Activated CD4-positive, alpha-beta T cell treated with anti-CD3 and anti-CD28 coated beads, Interleukin-2, amount 50 U/mL, for 48 hours (primary cell): ENCODE measurements at places on chromosomes 2 and 18.

DNA sequence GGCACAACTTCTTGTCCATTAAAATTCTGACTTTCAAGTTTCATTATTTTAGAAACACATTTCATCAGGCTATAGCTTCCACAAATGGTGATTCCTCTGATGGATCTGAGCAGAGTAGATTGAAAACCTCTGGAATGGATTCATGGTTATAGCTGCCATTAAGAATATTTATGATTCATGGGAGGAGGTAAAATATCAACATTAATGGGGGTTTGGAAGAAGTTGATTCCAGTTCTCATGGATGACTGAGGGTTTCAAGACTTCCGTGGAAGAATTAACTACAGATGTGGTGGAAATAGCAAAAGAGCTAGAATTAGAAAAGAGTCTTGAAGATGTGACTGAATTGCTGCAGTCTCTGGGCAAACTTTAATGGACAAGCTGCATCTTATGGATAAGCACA is 797.4 kb downstream of the SUCLG1 start:
- DNase-seq = no peak

GRCh38 chr2:1484131-1484884 is 71.0 kb downstream of the TPO start:
- no peak for DNase-seq

GRCh38 chr2:127082974-127083373 is 24.0 kb downstream of the BIN1 start:
- DNase-seq = no peak

DNA sequence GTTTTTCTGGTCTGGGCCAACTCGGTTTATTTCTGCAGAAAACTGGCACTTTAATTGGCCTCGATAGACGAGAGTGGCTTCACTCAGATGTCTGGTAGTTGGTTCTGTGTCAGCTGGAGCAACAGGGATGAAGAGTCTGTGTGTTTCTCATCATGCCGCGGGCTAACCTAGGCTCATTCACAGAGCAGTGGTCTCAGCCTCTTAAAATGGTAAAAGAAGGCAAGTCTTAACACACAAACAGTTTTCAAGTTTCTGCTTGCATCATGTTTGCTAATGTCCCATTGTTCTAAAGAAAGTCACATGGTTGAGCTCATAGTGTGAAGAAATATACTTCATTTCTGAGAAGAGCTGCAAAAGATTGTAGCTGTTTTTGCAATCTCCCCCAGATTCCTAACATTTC is 37.5 kb upstream of the ANXA4 start:
- DNase-seq = no peak

- no peak for DNase-seq
These were observed 316.5 kb downstream of the CCDC178 start for GRCh38 chr18:33123862-33124518.

GRCh38 chr18:48733643-48734253 is 194.9 kb downstream of the CTIF start:
- no peak for DNase-seq

- no peak for DNase-seq
These were observed 378.2 kb downstream of the OSR1 start for GRCh38 chr2:18980104-18980785.

DNA sequence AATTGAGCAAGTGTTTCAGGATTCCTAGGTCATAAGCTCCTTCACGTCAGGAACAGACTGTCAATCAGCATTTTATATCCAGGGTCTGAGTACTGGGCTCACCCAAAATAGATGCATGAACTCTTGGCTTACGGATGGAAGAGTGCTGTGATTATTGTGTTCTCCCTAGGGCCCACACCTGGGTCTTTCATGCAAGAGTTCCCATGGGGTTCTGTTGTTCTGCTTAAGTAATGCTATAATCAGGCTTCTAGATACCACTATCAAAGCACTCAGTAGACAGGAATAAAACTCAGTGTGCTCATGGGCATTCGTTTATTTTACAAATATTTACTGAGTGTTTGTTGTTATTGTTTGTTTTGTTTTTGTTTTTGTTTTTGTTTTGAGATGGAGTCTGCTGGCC is 46.4 kb upstream of the PMAIP1 start:
- DNase-seq = no peak
